DMS79 treated with DMSO at 0.1 percent for 48 hours (cell line): ENCODE measurements at places on chromosomes 11 and 22.

GRCh38 chr22:22462813-22463567 lies 45.6 kb downstream of the ZNF280B start:
- DNase-seq, result no peak

DNA sequence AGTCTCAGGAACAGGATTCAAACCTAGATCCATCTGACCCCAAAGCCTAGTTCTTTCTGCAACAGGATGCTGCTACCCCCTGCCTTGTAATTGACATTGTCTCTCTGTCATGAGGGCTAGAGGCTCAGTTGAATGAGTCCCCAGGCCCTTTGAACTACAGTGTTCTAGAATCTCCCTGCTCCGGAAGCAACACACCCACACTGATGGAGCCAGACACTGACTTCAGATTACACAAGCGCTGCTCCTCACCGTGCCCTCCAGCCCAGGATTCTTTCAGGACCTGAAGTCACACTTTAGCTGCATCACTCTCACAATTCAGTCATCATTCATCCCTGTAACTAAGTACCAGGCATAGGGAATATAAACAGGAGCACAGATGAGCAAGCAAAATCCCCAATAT lies 69.6 kb downstream of the RAB30 start:
- no peak for DNase-seq

GRCh38 chr11:62544581-62545436 lies 1.8 kb downstream of the AHNAK start:
- peak; percentile 8 for DNase-seq

- DNase-seq, result no peak
Observed at GRCh38 chr22:30781271-30781875, 86.7 kb downstream of the OSBP2 start.

- no peak for DNase-seq
Observed at GRCh38 chr22:24099666-24100065, 81.6 kb upstream of the SUSD2 start.

DNA sequence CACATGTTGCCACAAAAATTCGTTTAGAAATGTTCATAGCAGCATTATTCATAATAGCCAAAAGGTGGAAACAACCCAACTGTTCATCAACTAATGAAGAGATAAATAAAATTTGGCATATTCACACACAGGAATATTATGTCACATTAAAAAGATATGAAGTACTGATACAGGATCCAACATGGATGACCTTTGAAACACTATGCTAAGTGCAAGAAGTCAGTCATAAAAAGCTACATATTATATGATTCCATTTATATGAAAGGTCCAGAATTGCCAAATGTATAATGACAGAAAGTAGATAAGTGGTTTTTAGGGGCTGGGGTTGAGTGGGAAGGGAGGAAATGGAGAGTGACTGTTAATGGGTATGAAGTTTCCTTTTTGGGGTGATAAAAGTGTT lies 9.0 kb downstream of the PRR5L start:
- no peak for DNase-seq

- no peak for DNase-seq
Observed at GRCh38 chr11:2904153-2905052, 18.8 kb upstream of the CDKN1C start.

DNA sequence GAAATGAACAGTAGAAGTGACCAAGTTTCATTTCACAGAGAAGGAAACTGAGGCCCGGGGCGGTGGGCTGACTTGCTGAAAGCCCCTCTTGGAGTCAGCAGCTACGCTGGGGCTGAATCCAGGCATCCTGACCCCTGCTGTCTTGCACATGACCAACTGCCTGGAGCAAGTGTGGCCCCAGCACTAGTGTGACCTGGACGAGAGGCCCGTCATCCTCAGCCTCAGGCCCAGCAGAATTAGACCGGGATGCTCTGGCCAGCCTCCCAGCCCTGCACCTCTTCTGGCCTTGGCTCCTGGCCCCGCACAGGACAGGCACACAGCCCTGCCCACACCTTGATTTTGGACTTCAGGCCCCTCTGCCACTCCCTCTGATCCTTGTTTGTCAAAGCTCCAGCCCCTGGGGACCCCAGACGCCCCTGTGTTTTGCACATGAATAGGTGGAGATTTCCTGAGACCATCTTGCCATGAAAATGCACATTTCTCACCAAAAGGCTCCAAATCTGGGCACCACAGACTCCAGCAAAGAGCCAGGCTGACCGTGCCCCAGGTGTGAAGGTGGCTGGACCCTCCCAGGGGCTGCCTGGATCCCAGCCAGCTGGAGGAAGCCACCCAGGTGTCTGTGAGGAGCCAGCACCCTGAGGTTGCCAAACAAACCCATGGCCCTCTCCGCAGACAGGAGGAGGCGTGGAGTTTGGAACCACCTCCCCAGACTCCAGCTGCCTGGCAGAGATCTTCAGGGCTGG lies 24.9 kb downstream of the FGF4 start:
- no peak for DNase-seq

- DNase-seq, result no peak
Observed at GRCh38 chr22:28864878-28865596, 18.3 kb upstream of the ZNRF3 start.

DNA sequence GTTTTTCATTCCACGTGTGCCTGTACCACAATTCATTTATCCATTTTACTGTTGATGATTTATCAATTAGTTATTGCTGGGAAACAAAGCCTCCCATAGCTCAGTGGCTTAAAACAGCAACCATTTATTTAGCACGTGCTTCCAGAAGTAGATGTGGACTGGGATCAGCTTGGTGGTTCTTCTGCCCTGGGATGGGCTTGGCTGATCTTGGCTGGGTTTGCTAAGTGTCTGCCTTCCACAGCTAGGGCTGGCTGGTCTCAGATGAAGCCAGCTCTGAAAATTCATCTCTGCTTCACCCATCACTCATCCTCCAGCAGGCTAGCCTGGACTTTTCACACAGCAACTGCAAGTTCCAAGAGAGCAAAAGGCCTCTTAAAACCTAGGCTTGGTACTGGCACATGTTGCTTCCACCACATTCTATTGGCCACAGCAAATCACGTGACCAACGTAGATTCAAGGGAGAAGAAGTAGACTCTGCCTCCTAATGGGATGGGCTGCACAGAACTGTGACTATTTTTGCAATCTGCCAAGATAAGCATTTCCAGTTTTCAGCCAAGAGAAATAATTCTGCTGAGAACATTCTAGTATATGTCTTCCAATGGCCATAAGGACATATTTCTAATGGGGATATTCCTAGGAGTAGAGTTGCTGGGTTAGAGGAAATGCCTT lies 124.9 kb downstream of the MN1 start:
- DNase-seq, result no peak

GRCh38 chr11:100994966-100995365 lies 134.6 kb downstream of the PGR start:
- no peak for DNase-seq

DNA sequence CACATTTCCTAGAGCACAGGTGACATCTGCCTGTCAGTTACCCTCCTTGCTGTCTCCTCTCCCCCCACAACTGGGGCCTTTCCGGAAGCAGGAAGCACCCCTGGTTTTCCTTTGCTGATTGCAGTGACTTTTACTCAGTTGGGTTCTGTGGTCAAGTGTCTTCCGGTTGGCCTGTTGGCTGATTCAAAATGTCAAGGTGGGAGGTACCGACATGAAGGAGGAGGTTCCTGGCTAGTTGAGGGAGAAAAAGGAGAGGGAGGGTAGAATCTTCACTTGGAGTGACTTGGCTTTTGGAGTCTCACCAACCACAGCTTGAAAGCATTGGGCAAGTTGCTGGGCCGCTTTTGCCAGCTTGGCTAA lies 9.3 kb upstream of the ADAMTS15 start:
- no peak for DNase-seq

- no peak for DNase-seq
Observed at GRCh38 chr11:104843150-104843836, 55.0 kb downstream of the CASP12 start.

DNA sequence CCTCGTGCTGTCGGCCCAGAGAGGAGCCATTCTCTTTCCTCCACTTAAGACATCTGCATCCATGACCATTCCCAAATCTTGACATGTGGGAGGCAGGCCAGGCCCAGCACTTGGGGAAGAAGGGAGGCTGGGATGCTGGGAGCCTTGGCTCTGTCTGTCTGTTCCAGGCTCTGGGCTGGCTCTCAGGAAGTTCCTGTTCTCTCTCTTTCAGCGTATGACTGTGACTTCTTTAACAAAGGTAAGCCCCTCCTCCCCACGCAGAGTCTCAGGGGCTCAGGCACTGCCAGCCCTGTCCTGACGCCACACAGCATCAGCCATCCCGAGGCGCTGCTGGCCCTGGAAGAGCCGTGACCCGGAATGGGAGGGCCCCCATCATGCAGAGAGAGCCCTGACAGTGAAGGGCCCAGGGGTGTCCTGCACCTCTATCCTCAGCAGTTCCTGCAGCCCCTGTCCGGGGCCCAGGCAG lies 52.4 kb downstream of the OTOG start:
- no peak for DNase-seq

- no peak for DNase-seq
Observed at GRCh38 chr11:67287355-67288197, 1.5 kb upstream of the ANKRD13D start.

DNA sequence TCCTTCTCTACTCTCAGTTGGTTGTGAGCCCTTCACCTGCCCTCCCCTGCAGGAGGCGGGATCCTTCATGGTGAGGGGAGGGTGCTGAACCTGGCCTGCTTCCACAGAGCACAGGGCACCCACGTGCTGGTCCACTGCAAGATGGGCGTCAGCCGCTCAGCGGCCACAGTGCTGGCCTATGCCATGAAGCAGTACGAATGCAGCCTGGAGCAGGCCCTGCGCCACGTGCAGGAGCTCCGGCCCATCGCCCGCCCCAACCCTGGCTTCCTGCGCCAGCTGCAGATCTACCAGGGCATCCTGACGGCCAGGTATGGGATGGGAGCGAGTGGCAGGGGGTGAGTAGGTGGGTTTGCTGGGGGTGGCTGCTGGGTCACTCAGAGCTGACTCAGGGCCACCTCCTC lies 6.3 kb downstream of the SSH3 start:
- no peak for DNase-seq

- peak; percentile 76 for DNase-seq
Observed at GRCh38 chr11:45921561-45922424, 663 bp upstream of the LARGE2 start.

DNA sequence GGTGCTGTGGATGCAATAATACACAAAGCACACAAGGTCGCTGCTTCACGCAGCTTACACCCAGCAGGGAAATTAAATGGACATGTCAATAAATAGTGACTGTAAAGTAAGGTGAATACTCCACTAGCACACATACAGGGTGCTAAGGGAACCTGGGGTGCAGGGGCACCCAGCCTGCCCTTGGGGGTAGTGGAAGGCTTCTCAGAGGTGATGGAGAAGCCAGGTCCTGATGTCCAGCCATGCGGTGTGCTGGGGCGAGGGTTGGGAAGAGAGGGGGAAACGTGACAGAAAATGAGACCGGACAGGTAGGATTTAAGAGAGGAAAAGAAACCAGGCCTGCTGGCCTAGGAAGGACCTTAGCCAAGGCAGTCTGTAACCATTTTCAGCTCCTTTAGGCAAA lies 200.5 kb downstream of the GRIK4 start:
- no peak for DNase-seq

- DNase-seq, result no peak
Observed at GRCh38 chr11:128892866-128893565, 1.9 kb downstream of the KCNJ5 start.

DNA sequence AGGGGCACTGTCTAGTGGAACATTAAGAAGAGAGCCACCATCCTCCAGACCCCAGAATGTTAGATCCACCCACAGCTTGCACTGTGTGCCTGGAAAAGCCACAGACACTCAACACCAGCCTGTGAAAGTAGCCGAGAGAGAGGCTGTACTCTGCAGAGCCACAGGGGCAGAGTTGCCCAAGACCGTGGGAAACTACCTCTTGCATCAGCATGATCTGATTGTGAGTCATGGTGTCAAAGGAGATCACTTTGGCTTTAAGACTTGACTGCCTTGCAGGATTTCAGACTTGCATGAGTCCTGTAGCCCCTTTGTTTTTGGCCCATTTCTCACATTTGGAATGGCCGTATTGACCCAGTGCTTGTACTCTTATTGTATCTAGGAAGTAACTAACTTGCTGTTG lies 115.9 kb upstream of the CCDC179 start:
- no peak for DNase-seq

GRCh38 chr22:30266445-30267381 lies at the start of gene OSM:
Gene OSM (minus strand): TSS chr22:30266851. CDS start chr22:30266799, 52 bp downstream.
- no peak for DNase-seq

DNA sequence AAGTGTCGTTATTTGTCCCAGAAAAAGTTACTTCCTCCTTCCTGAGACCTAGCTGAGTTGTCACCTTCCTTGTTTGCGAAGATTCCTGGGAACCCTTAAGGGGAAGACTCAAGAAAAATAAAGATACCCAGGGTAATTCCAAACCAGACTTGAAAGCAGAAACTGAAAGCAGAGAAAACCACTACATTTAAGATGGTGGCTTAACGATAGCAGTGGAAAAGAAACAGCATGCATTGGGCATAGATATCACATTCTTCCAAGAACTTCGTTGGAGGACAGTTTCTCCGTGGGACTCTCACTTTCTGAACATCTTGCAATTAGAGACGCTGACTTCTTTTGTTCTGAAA lies 89.1 kb downstream of the FAM76B start:
- no peak for DNase-seq

GRCh38 chr11:121293288-121293594 lies 670 bp downstream of the SC5D start:
- DNase-seq, result peak; percentile 55

DNA sequence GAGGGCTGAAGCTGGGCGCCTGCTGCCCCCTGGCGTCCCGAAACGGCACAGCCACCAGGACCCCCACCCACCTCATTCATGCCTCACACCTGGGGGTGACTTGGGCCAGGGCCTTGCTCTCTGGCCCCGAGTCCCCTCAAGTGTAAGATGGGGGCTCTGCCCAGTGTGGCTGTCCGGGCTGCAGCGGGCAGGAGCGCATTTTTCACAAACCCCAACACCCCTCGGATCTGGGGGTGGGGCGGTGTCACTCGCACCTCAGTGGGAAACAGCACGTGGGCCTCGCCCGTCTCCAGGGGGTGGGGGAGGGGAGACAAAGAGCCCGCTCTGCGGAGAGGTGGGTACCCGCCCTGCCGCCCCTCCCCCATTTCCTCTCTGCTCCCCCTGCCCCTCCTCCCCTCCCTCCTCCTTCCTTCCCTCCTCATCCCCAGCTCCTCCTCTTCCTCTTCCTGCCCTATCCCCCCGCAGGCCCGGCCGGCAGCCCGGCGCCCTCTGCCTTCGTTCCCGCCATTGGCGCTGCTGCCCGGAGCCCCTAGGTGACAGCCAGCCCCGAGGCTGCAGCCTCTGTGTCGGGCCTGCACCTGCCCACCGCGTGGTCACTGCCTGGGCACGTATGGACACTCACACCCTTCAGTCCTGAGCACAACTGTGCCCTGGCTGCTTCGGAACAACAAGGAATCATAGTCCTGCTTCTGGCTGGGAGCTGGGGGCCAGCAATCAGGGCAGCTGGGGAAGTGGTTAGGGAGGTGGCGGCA lies 6.8 kb upstream of the CDKN1C start:
- peak; percentile 53 for DNase-seq

- peak; percentile 4 for DNase-seq
Observed at GRCh38 chr22:26553056-26553752, 36.7 kb downstream of the TPST2 start.

GRCh38 chr11:22508665-22509064 lies 117.0 kb downstream of the FANCF start:
- peak; percentile 51 for DNase-seq
